Left kidney (tissue), 8 donors: ENCODE measurements at places on chromosomes 7 and 10. TPM values are rescaled to one million over a fixed set of nuclear protein-coding genes. Genes with fewer than 3 reads are reported as not detected.

Gene SPDYE16
- polyA plus RNA-seq = 6.2 TPM

Gene AKR1C2
- polyA plus RNA-seq = 8.5 TPM

Gene DPCD
- polyA plus RNA-seq = 43.7 TPM

Gene PNLIPRP2
- not detected for polyA plus RNA-seq

Gene EZH2
- 63.9 TPM for polyA plus RNA-seq

Gene DENND2A
- polyA plus RNA-seq = 35.5 TPM

Gene UCN3
- polyA plus RNA-seq = 1.0 TPM

Gene SPDYE2B
- polyA plus RNA-seq = 3.8 TPM

Gene GJD4
- polyA plus RNA-seq = 0.13 TPM

Gene RPEL1
- polyA plus RNA-seq = 0.18 TPM

Gene FAM25G
- polyA plus RNA-seq = 0.57 TPM

DNA sequence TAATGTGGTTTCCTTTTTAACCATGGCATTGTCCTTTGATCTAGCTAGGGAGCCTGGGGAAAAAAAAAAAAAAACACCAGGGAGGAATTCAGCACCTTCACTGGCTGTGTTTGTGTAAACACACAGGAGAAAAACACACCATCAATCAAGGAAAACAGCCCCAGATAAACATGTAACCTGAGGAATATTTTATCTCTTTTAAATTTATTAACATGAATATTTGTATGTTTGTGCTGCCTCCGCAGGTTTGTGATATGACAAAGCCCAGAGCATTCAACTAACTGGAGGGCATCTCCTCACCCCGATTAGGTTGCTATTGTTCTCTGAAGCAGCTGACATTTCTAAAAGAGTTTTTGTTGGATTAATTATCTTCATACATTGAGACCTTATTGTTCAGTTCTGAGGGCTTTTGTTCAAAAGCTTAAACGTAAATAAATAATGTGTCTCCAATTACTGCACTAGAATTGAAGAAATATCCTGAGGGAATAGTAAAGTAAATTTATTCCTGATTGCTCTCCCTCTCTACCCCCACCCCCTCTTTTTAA, 89.4 kb upstream of the SEMA3E start:
- DNase-seq = no peak

DNA sequence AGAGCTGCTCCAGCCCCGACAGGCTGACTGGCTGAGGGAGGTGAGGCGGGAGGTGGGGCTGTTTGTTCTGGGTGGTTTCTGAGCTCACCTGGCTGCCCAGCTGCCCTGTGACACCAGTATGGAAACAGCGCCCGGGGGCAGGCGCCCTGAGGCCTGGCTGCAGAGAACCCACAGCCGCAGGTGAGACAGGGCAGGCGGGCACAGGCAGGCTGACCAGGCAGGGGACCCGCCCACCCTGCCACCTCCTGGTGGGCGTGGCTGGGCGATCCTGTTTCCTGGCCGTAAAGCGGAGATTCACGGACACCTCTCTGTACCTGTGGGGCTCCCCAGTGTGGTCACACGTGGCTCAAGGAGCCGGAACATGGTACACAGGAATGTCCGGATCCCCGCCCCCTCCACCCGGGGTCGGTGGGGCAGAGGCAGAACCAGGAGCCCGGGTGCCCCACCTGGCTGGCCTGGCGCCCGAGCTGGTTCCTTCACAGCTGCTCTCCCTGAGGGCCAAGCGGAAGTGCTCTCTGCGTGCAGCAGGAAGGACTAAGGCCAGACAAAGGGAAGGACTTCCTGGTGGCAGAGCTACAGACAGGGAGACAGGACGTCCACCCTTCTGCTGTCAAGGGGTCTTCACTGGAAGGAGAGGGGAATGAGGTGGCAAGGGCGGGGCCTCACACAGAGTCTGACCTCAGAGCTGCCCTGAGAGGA, 3.9 kb downstream of the MICALL2 start:
- no peak for DNase-seq

GRCh38 chr7:36904802-36905201, 180.5 kb upstream of the AOAH start:
- DNase-seq = peak; percentile 19

DNA sequence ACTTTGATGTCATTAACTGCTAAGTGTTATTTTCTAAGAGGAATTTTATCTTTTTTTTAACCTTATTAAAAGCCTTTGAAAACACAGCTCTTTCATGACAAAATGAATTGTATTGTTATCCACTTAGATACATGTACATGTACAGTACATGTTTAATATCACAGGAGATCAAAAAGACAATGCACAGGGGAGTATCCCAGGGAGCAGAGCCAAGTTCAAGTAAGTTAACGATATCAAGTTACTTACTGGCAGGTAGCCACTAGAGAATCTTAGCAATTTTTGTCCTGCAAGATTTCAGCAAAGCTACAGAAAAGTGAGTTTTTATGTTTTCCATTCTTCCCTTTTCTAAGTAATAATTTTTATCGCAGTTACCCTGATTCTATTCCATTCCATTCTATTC, 33.9 kb upstream of the ARL4A start:
- DNase-seq = no peak

GRCh38 chr10:94218493-94219183, 144.1 kb downstream of the NOC3L start:
- no peak for DNase-seq

- no peak for DNase-seq
Measured at GRCh38 chr10:121459622-121460453, 138.4 kb downstream of the FGFR2 start.

DNA sequence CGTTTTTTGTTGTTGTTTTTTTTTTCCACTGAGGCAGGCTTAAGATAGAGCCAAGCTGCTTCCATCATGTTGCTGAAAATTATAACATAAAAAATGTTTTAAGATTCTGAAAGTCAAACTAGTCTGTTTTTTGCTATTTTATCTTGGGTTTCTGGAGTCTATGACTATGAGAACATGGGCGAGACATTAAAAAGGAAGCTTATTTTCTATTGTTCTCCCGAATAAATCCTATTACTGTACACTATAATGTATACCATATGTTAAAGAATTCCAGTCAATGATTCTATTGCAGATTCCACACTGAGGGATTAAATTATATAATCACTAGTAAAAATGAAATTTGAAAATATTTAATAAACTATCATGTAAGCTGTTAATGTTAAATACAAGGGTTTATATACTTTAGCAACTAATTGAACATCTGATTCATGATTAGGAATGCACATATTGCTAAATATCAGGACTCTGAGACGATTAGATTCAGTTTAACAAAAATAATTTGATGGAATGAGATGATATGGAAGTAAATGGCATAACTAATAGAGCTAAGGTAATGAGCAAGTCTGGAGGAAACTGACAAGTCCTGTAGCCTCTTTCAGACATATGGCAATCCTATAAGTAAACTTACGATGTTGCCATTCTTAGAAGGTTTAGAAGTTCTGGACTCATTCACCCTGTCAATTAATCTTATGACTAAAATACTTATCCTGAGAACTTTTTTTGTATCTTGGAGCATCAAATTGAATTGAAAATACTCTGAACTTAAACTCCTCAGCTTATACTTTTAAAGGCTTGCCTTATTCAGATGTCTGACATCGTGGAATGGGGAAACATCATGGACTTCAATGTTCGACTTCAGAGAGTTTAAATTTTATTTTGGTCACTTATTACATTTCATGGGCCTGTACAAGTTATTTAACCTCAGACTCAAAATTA, 294.8 kb upstream of the DGKB start:
- DNase-seq = no peak

DNA sequence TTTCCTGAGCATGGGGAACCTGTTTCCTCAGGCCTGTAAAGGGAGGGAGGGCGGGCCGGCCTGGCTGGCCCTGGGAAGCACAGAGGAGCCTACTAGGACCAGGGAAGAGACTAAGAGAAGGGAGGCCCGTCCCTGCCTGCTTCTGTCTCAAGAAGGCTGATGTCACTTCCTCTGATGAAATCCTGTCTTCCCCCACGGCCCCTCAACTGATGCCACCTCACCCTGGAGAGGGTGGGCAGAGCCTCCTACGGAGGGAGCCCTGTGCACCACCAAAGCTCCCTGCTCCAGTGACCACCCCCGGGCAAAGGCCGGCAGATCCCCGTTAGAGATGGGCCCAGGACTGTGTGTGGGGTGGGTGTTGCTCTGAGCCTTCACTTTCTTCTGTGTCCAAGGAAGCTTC, 1.0 kb upstream of the PILRA start:
- DNase-seq = no peak

GRCh38 chr10:85430991-85431390, 935.6 kb downstream of the GRID1 start:
- no peak for DNase-seq

GRCh38 chr7:121562259-121562658, 166.2 kb upstream of the FAM3C start:
- no peak for DNase-seq

GRCh38 chr7:131829947-131830558, 273.6 kb upstream of the PODXL start:
- DNase-seq = no peak

GRCh38 chr7:80054356-80054755, 80.3 kb upstream of the GNAI1 start:
- no peak for DNase-seq

GRCh38 chr7:23294549-23295400, 4.4 kb upstream of the MALSU1 start:
- DNase-seq = no peak

DNA sequence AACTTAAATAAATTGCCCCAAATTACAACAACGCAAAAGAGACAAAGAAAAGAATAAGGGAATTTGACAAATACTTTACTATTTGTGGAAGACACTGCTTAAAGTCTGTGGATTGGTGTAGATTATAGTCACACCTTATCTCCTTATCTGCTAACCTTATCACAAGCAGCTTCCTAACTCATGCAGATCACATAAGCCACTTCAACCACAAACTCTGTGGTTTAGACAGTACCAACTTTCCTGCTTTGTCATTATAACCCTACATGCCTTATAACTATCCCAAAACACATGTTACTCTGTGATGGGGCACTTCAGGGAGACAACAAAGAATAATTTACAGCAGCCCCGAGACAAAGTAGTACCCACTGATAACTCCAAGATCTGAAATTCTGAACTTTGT, 41.5 kb upstream of the PPP3CB start:
- DNase-seq = no peak

- DNase-seq = no peak
Measured at GRCh38 chr7:95921543-95921942, 149.2 kb downstream of the DYNC1I1 start.

GRCh38 chr7:91114232-91114631, 150.0 kb upstream of the FZD1 start:
- DNase-seq = no peak

DNA sequence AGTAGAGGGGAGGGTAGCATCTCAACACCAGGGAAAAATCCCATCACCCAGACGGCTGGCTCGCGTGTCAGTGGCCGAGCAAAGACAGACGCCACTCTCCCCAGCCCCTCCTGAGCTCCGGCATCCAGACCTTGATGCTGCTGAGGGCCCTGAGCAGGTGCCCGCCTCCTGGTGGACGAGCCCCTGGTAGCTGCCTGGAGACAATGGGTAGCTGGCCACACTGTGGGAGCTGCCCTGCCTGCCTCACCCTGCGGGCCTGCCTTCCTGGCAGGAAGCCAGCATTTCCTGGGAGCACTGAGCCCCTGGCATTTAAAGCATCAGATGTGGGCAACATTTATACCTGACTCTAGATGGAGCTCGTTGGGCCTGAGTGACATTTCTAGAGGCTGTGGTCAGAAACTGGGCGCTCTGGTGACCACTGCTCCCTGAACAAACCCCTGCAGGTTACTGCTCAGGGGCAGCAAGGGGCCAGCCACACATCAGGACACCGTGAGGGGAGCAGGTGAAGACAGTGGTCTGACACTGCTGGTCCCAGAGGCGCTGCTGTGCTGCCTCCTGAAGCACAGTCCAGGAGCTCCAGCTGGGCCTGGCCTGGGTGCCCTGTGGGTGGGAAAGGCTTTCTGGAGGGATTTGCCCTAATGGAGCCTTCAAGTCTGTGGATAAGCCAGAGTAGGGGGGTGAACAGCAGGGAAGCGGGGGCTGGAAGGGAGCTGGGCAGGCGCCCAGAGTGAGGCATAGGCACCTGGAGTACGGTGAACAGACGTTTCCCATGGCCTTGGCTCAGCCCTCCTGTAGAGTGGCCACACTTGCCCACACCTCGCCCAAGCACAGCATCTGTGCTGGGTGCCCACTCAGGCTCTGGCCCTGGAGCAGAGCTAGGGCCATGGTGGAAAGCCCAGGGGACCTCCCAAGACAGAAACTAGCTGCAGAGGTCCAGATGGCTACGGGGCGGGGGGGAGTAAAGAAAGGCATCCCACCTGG, 138.7 kb downstream of the MAPK8 start:
- no peak for DNase-seq
